AG08396 (cell line): ENCODE measurements at places on chromosomes 11 and 22.

GRCh38 chr11:46684367-46684766, 16.1 kb downstream of the ARHGAP1 start:
- no peak for DNase-seq

DNA sequence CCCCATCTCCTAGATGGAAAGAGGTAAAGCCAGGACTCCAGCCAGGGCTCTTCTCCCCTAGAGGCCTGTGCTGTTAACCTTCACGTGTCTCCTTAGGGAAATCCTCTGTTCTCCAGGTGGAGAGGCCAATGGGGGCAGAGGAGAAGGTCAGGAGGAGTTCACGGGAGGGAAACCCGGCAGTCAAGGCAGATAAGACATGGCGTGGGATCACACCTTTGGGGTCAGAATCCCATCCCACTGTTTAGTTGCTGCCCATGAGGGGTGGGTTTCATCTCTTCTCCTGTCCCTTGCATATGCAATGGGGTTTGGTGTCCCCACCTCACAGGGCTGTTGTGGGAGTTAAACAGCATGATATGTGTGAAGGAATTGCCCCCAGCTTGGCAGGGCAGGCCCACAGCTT, 469.7 kb downstream of the TBC1D22A start:
- DNase-seq, result no peak

GRCh38 chr11:26974069-26974783, 19.7 kb upstream of the FIBIN start:
- DNase-seq, result peak; percentile 47

- DNase-seq, result no peak
Observed at GRCh38 chr22:40487663-40488249, 117.4 kb downstream of the SGSM3 start.

GRCh38 chr11:105393326-105393725, 216.5 kb upstream of the GRIA4 start:
- DNase-seq, result no peak

GRCh38 chr22:29848111-29848510, 10.0 kb upstream of the ASCC2 start:
- no peak for DNase-seq

DNA sequence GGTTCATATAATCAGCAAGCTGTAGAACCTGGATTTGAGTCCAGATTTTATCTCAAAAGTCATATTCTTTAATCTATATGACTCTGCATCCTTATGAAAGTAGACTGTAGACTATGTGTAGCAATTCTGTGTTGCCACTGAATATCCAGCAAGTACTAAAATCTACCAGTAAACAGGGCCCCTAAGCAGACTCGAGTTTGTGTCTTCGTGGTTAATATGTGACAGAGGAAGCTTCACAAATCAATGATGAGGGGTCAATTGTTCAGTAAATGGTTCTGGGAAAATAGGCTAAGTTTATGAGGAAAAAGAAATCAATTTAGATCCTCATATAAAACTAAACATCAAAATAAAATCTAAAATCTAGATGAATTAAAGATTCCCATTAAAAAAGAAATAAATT, 648.5 kb upstream of the KIRREL3 start:
- no peak for DNase-seq

GRCh38 chr22:27028093-27028492, 370.7 kb downstream of the MIAT start:
- no peak for DNase-seq

GRCh38 chr11:35050541-35050995, 88.4 kb upstream of the CD44 start:
- DNase-seq, result no peak

DNA sequence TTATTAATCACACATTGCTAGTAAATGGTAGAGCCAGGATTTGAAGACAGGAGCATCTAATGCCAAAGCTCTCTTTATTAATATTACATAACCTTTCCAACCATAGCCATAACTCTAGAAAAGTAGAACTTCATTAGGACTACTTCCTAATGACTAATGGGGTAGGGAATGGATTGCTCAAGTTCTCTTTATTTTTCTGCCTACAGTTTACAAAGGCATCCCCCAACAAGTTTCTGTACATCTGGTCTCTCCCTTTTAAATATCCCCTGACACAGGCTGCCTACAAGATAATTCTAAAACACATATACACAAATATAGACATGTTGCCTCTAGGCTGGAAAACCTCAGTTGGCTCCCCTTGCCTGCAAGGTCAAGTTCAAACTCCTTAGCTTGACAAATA, 534.9 kb downstream of the SOX6 start:
- no peak for DNase-seq

- DNase-seq, result no peak
Observed at GRCh38 chr11:63180536-63180935, 36.5 kb upstream of the SLC22A24 start.

DNA sequence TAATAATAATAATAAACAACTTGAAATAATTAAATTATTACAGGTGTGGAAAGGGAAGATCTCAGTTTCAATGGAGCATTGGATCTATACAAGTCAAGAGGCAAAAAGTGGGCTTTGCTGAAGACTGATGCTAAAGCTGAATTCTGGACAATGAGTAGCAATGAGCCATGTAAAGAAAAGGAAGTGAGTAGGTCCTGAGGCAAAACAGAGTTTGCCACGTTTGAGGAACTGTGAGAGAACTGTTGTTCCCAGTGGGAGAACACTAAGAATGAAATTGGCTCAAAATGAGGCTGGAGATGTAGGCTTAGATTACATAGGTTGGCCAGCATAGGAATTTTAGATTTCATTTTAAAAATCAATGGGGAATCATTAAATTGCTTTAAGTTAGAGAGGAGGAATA, 33.9 kb upstream of the TEAD1 start:
- no peak for DNase-seq

GRCh38 chr11:57336111-57336666, 497 bp upstream of the SSRP1 start:
- DNase-seq, result no peak

DNA sequence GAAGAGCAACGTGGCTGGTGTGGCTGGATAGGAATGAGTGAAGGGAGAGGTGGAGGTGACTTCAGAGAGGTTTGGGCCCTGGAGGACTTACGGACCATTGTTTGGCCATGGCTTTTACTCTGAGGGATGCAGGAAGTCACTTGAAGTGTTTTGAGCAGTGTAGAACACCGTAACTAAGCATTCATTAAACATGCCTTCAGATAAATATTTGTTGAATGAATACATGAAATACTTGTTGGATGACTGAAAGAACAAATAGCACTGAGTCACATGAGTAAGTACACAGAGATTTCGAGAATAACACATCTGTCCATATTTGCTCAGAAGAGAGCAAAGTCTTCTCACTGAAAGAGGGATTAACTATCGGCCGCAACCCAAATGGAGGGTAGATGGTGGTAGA, 182.7 kb upstream of the SNX19 start:
- peak; percentile 58 for DNase-seq

GRCh38 chr22:35212009-35212408, 45.3 kb upstream of the HMGXB4 start:
- DNase-seq, result peak; percentile 21

DNA sequence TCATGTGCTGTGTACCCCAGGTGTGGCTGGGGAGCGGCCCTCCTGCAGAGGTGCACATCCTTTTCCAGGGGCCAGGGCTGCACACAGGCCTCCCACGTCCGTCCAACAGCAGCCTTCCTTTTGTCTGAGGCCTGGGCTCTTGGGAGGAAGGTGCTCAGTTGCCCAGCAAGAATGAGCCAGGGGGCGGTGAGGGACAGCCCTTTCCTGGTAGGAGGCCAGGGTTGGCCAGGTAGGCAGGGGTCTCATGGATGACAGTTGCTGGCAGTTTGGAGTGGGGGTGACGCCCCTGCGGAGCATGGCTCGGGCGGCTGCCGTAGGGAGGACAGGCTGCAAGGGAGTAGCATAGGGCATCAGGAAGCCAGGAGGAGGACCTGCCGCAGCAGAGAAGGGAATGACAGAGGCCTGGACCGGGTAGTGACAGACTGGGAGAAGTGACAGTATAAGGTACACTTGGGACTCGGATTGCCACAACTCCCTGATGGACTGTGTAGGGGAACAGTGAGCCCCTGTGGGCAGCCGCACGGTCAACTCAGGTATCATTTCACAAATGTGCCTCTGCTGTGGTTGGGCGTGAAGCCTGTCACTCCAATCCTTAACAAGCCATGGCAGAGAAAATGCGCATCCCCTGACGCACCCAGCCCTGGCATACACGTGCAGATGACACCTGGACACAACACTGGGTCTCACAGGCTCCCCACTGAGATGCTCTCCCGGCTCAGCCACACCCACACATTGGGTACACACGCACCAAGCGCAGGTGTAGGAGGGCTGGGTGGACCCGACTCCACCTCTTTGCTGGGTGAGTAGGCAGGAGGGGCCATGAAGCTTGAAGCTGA, 79.7 kb downstream of the DGCR2 start:
- no peak for DNase-seq

GRCh38 chr22:20141186-20142077, 9.4 kb downstream of the CCDC188 start:
- peak; percentile 82 for DNase-seq

- DNase-seq, result no peak
Observed at GRCh38 chr11:120425527-120425926, 86.0 kb upstream of the GRIK4 start.

- DNase-seq, result no peak
Observed at GRCh38 chr11:131206671-131207070, 163.7 kb upstream of the NTM start.

- no peak for DNase-seq
Observed at GRCh38 chr11:12897390-12897789, 111.7 kb upstream of the RASSF10 start.

DNA sequence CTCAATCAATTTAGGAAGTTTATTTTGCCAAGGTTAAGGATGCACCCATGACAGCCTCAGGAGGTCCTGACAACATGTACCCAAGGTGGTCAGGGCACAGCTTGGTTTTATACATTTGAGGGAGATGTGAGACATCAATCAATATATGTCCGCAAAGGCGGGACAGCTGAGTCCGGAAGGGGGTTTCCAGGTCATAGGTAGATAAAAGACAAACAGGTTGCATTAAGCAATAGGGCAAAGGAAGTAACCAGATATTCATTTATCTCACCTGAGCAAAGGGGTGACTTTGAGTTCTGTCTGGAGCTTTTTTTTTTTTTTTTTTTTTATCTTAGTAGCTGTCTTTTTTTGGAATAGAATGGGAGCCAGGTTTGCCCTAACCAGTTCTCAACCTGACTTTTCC, 2.0 kb upstream of the TRIM34 start:
- DNase-seq, result no peak

- DNase-seq, result no peak
Observed at GRCh38 chr11:79485694-79486093, 44.9 kb upstream of the TENM4 start.

DNA sequence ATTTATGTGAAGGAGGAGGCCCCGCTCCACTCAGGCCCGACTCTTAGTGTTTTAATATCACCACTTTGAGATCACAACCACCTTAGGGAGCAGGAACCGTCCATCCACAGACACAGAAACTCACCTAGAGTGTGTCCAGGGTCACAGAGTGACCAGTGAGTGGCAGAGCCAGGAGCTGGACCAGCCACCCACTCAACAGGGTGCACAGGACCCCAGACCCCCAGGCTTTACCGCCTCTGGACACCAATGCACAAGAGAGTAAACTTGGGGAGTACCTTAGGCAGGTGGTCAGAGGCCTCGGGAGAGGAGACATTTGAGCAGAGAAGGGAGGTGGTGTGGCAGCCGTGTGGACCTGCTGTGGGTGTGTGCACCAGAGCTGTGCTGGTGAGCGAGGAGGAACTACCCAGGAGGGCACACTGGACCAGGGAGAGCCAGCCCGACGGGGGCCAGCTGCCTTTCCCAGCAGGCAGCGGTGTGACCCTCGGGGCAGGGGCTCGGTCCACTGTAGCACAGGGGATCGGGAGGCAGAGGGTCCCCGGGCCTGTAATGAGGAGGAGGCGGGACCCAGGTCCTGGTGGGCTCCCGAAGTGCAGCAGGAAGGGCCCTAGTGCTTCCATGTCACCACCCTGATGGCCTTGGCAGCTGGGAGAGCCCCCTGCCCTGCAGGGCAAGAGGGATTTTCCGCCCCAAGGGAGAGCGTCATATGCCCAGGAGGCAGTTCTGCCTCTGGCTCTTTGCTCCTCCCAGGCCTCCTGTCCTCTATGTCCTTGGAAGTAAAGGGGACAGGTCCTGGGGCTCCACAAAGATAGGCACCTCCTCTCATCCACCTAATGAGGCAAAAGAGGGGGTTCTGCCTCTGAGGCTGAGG, 7.5 kb upstream of the NLRP6 start:
- no peak for DNase-seq

DNA sequence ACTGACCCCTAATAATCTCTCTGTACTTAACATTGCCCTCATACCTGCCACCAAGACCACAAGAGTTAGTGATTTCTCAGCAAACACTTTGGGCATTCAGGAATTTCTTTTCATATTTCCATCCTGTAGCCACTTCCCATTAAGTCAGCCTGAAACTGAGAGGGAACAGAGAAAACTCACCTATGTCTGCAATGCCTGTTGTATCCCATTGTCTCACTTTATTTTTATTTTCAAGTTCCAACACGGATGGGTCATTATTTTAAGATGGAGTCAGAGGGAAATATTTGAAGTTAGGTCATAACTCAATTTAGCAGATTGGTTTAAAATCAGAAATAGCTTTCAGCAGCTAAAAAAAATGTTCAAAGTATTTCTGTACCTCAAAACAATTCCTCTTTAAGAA, 937.8 kb upstream of the CHORDC1 start:
- DNase-seq, result no peak

DNA sequence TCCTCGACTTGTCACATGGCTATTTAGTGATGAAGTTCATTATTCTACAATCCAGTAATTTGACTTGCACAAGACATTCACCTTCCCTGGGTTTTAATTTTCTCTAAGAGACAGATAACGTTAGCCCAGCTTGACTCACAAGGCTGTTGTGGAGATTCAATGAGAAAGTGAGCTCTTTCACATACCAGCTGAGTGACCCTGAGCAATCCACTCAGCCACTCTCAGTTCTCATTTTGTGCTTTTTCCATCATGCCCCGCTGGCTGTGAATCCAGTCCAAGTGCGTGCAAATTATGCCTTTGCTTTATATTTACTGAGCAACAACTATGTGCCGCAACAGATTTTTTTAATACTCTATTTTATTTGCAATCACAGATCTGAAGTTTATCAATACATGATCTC, 176.5 kb downstream of the LARGE1 start:
- DNase-seq, result no peak

DNA sequence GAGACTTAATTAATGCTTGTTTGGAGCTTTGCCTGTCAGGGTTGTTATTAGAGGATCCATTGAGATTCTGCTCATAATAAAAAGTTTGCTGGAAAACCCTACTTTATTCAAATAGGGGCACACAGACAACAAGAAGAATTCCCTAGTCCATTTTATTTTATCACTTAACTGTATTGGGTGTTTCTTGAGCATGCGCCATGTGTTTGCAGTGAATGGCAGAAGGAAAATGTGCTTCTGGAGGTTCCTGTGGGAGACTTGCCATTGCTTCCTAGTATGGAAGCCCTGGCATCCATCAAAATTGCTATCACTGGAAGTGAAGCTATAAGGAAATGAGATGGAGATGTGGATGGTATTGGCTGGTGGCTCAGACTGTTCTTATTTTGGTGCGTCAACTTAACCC, 106.6 kb upstream of the GALNT18 start:
- DNase-seq, result no peak

DNA sequence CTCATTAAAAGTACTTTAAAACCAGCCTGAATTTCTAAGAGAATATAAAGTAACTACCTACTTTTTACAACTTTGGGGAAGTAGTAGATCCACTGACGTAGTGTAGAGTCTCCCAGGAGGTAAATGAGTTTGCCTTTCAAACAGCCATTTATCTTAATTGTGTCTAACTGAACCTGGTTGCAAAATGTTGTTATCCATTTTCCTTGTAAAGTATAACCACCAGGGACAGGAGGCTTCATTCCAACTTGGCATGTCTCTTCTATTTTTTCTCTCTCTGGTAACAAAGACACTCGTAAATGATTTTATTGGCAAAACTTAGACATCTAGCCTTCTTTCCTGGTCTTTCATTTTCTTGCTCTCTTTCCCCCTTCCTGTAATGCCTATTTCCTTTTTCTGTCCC, 36.9 kb downstream of the NXPE1 start:
- no peak for DNase-seq
